GM06990 (cell line): ENCODE measurements at places on chromosomes 1 and 21.
A peak's percentile ranks its signal among the peaks of the same experiment; 100 is the strongest.

- no peak for DNase-seq
Observed at GRCh38 chr1:158246650-158247049, 7.6 kb upstream of the CD1A start.

GRCh38 chr21:29372063-29372802, 73.5 kb downstream of the BACH1 start:
- DNase-seq = peak; percentile 44

DNA sequence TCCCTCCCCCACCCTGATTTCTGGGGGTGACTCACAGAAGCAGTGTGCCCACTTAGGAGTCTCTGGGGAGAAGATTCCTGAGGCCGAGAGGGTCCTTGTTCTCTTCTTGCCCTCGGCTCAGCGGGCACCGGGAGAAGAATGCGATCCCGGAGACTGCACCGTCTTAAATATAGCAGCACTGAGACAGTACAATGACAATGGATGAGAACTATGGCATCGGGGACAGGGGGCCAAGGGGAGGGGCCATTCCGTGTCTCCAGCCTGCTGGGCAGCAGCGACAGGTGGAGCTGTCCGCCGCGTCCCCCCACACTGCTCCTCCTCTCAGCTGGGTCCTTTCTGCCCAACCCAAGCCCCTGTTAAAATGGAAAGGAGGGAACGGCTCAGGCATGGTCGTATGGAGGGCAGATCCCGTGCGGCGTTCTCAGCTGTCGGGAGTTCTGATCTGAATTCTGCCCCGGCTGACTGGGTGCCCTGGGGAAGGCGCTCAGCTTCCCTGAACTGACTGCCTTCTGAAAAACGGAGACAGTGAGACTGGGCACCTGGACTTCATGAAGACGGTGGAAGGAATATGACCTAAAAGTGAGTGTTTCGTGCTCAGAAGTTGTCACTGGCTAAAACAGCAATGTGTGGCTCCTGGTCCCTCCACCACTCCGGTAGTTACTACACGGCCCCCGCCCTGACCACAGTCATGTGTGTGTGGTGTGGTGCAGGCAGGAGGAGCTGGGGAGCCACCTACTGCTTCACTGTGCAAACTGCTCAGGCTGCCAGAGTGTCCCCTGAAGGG, at the start of gene MYOM3:
Gene MYOM3 (minus strand): TSS at position 140 of the 784 bp plus-strand sequence. CDS start 3,499 bp downstream, outside the sequence.
- DNase-seq = peak; percentile 21

- peak; percentile 0 for DNase-seq
Observed at GRCh38 chr21:17295997-17296396, 216.8 kb upstream of the CXADR start.
